ENCODE measurements at places on chromosomes 3 and 15.

GRCh38 chr15:37701230-37701629, 233.2 kb upstream of the TMCO5A start:
- no peak for DNase-seq

DNA sequence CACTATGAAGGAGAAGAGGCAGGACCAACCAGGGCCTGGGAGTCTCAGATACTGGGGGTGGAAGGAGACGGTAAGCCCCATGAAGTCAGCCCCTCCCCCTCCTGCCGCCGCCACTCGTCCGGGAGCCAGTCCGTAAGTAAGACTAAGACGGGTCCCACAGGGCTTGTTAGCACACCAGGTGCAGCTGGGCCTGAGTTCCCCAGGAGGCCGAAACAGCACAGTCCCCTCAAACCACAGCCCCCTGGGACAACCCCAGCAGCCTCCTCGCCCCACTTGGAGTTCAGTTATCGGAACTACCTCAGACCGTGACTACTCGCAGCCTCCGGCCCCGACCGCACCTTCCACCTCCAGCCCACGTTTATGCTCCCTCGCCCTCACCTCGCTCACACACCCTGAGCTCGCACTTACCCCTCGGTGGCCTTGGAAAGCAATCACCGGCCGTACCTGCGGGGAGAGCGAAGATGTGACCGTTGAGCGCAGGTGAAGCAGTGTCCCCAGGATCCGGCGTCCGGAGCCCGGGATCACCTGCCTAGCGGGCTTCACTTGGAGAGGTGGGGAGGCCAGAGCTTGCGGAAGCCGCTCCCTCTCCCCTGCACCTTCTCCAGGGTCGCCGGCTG, 557 bp downstream of the ELL3 start:
- DNase-seq: no peak

- DNase-seq: no peak
Observed at GRCh38 chr3:70501561-70501960, 189.1 kb upstream of the MDFIC2 start.

- no peak for DNase-seq
Observed at GRCh38 chr15:90876046-90876445, 7.7 kb downstream of the FURIN start.

GRCh38 chr15:49309889-49310288, 113.2 kb upstream of the FGF7 start:
- no peak for DNase-seq

DNA sequence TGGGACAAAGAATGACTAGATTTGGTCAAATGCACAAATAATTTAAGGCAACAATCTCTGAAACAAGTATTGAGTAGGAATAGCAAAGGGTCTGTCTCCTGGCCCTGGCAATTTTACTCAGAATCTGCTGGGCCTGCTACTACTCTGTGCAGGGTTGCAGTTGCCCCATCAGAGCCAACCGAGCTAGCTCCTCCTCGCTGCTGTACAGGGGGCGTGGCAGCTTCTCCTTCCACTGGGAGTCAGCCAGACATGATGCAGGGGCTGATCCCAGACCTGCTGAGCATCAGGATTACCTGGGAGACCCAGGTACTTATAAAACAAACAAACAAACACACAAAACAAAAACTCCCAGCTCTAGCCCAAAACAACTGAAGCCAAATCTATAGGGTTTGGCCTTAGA, 30.5 kb upstream of the PXYLP1 start:
- DNase-seq: no peak

DNA sequence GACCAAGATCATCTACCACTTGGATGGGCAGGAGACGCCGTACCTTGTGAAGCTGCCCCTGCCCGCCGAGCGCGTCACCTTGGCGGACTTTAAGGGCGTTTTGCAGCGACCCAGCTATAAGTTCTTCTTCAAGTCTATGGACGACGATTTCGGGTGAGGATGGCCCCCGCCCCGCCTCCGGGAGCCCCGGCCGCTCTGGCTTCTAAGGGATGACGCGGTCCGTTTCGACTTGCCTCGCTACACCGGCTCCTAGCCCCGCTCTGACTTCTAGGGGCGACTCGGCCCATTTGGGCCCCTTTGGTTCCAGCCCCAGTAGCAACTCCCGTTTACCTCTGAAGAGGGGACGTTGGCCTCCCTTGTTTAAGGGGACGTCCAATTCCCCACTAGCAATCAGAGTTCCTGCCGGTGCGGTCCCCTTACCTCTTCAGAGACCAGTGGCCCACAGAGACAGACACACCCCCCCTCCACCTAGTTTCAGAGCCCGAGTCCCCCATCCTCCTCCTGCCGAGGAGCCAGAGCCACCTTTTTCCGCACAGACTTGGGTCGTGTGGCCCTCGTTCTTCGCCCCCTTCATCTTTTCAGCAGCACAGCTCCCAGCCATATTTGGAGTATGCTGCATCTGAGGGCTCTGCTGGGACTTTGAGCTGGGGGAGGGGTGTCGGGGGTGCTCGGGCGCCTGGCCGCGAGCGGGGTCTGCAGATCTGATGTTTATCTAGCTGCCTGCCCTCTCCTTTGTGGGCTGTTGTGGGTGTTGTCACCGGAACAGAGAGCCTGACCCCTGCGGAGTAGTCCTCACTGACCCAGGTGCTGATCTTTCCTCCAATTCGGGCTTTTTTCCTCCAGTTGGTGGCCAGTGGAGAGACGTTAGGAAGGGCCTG, 706 bp downstream of the DVL3 start:
- no peak for DNase-seq

DNA sequence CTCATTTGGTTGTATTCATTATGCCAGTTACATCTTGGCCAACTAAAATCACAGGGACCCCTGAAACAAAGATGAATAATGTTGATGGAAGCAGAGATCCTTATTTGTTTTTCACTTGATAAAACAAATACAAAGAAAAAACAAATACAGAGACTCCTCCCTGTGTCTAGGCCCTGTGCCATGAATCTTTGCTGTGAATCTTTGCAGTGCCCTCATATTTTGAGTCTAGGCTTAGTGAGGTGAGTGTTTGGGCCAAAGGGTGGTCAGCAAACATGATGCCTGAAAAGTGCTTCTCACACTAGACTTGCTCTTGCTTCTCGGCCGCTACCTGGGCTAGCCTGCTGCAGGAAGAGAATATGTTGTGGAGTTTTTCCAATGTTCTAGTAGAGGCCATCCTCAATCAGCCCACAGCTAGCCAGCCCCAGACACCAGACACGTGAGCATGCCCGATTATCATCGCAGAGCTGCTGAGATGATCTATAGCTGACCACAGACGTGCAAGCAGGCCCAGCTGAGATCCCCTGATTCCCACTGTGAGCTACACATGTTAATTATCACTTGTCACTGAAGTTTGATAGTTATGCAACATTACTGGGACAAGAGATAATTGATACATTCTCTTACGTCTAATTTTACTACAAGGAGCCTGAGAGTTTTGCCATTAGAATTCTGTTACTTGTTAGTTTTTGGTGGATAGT, 191.4 kb downstream of the THRB start:
- DNase-seq: no peak

DNA sequence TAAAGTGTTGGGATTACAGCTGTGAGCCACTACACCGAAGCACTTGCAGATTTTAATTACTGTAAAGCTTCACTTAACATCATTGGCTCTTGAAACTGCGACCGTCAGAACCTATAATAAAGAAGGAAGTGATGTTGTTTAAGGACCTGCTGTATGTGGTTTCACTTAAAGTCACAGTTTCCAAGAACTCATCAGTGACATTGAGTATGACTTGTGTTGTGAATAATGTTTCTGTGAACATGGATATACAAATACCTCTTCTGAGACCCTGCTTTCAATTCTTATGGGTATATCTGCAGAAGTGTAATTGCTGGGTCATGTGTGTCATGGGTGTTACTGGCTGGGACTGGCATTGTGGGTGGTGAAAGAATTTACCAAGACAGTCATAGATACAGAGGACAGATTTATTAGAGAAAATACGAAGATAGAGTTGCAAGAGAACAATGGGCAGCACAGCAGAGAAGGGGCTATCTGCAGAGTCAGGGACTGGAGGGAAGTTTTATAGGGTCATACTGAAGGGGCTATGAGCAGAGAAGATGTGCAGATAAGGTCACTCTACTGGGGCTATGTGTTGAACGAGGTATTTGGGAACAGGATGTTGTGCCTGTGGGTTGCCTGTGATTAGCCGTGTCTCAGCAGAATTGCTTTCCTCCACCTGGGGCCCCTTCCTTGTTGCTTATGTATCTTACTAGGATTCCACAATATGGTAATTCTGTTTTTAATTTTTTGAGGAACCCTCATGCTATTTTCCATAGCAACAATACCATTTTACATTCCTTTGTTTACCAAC, 4.5 kb downstream of the NDUFB5 start:
- DNase-seq: no peak

DNA sequence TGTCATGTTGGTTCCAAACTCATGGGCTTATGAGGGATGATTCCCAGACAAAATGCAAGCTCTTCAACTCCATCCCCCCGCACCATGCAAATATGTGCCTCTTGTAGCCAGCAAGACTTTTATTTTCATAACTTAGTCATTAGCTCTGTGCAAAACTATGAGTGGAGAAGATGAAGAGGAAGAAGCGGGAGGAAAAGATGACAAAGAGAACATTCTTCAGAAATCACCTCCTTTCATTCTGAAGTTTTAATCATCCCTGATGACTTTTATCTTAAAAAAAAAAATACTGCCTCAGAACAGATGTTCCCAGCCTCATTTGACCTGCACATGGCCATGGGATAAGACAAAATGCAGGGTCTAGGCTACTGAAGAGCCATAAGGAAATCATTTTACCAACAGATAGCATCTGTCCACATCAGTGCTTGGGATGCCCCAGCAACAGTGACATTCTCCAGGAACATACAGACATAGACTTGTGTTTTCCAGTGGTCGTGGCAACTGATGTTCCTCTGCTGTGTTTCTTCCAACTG, 145.5 kb downstream of the WNT5A start:
- no peak for DNase-seq

GRCh38 chr3:171833789-171834460, 9.2 kb upstream of the TMEM212 start:
- DNase-seq: no peak

DNA sequence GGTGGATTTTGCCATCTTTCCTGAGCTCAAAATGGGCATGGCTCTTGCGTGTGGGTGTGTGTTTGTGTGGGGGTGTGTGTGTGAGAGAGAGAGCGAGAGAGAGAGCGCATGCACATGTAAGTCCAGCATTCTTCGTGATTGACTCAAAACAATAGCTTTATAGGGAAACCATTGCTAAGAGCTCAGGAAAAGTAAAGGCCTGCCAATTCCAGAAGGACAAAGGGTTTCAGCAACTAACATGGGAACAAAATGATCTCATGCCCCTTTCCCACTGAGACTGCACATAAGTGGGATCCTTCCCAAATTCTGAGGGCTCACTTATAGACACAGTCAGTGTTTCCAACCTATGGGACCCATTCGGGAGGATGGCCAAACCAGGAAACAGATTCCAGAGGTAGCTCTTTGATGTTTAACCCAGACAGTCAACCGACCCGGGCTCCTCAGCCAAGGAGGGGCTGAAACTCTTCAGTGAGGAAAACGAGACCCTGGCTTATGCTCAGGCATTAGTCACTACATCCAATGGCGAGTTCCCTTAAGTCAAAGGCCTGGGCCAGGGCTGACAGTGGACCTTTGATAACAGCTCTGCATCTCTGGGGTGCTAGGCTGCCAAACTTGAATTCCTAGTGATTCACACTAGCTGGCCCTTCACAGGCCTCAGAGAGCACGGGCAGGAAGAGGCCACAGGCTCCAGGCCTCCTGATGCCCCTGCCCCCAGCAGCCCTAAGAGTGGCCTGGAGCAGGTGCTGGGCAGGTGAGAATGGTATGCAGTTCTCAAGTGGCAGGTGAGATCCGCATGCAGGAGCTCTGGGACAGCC, 305.0 kb upstream of the C2CD4B start:
- peak; percentile 60 for DNase-seq

All from thoracic aorta (tissue), 2 donors.